ENCODE measurements at places on chromosomes 6 and 20. TPM values are rescaled to one million over a fixed set of nuclear protein-coding genes. Genes with fewer than 3 reads are reported as not detected.

- no peak for DNase-seq
Observed at GRCh38 chr6:112660626-112661025, 313.5 kb downstream of the RFPL4B start.

GRCh38 chr6:102742754-102743356, 1349.3 kb downstream of the GRIK2 start:
- no peak for DNase-seq

DNA sequence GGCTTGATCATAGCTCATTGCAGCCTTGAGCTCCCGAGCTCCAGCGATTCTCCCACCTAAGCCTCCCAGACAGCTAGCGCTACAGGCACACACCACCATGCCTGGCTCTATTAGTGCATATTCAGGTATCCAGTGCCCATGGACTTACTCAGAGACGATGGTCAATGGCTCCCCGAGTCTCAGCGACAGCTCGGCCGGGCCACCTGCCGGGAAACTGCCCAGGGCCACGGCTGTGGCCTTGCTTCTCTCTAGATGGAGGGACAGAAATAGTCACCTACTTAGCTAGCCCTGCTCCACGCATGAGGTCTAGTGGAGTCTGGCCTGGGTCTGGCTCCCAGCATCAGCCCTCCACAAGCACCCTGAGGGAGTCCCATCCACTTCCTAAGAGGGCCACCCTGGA, 11.7 kb downstream of the SLA2 start:
- DNase-seq = no peak

GRCh38 chr20:5863040-5863833, 87.1 kb downstream of the TRMT6 start:
- DNase-seq = peak; percentile 62

- no peak for DNase-seq
Observed at GRCh38 chr6:138586638-138587037, 87.3 kb upstream of the NHSL1 start.

DNA sequence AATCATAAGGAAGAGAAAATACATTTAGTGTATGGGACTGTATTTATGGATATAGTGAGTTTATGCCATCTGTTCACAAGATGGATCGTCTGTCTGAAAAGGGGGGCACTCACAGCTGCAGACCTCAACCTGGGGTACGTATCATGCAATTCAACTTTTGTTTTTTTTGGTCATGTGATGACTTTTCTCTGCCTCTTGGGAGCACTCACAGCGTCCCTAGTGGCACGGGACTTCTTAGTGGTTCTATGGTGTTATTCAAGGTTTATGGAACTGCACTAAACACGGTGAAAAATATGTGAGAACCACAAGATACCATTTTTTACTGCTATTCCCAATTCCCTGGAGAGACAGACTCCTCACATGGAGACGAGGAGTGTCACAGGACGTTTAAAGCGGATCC, 60.4 kb upstream of the MPC1 start:
- no peak for DNase-seq

- DNase-seq = peak; percentile 99
Observed at GRCh38 chr6:41071923-41072835, at the start of gene OARD1. Gene OARD1, minus strand, starts transcription at chr6:41072356. Its CDS starts 722 bp downstream, at chr6:41071634.

DNA sequence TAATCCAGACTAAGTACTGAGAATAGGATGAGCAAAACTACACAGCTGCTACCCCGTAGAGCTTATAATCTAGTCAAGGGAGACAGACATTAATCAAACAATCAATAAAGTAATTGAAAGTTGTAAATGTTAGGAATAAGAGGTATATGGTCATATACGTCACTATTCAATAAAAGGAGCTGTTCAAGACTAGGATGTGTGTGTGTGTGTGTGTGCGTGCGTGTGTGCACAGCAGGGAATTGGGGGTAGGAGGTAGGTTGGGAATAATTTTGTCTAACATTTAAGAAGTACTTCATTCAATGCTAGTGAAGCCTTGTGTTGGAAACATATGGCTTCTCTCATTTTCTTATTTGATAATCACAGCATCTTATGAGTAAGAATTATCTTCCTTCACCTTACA, 41.8 kb downstream of the SESN1 start:
- DNase-seq = no peak

DNA sequence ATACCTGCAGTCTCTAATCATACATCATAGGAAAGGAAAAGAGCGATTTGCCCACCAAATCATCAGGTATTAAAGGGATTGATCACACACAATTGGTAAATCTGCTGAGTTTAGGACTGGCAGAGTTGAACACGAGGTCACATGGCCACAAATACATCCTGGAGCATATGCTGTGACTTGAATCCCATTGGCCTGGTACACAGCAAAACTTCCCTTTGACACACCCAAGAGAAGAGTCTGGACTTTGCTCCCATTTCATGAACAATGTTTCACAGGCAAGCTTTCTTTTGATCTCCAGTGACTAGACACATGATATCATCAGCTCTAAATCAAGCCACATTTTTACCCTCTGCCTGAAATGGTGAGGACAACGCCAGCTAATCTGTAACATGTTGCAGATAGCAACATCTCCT, 117.9 kb downstream of the ISM1 start:
- no peak for DNase-seq

DNA sequence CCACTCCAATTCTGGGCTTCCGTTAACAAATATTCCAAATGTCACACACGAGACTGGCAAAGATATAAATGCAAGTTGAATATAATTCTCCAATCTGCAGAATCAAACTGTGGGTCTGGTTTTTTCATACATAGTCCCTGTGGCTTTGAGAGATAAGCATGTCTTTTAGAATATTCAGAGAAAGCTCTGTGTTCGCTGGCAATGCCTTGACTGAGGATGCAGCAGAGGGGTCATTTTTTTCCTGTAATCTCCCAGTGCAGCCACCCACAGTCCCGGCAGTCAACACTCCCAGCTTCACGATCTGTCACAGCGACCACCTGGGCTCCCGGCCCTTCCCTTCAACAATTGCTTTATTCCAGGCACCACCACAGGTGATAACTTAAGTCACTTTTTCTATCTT, 30.5 kb downstream of the MUC22 start:
- DNase-seq = no peak

- DNase-seq = no peak
Observed at GRCh38 chr6:79898076-79898475, 49.3 kb downstream of the ELOVL4 start.

- peak; percentile 67 for DNase-seq
Observed at GRCh38 chr6:6494677-6495076, 93.8 kb upstream of the LY86 start.

GRCh38 chr6:39824030-39824926, 32.1 kb downstream of the DAAM2 start:
- no peak for DNase-seq

FRMD1 gene
- polyA plus RNA-seq = not detected

GHRH gene
- polyA plus RNA-seq = not detected

RFX6 gene
- polyA plus RNA-seq = not detected

JARID2 gene
- polyA plus RNA-seq = 6.8 TPM

PRSS16 gene
- not detected for polyA plus RNA-seq

SYTL3 gene
- polyA plus RNA-seq = 14.6 TPM
